ENCODE measurements at places on chromosomes 4 and X.

DNA sequence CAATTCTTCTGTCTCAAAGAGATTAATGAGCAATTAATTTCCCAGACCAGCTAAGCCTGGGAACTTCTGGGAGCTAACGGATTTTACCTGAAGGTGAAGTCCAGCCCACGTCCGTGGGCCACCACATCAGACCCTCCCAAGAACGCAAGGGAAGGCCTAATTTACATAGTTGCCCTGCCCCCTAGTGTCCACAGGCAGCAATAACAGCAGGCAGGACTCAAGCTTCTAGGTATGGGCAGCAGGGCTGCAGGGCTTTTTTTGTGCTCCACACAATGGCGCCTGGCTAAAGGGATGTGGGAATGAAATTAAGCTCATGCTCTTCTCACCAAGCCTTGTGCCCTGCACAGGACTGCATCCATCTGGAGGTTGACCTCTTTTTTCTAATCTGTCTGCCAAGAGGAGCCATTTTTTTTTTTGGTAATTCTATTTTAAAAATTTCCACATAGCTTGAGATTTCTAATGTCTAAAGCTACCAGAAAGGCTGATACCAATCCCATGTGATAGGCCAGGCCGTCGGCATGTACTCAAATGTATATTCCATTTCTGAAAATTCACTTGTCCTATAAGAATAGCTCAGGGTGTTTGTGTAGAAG is 111.9 kb upstream of the TMEM164 start:
- peak; percentile 43 for DNase-seq

DNA sequence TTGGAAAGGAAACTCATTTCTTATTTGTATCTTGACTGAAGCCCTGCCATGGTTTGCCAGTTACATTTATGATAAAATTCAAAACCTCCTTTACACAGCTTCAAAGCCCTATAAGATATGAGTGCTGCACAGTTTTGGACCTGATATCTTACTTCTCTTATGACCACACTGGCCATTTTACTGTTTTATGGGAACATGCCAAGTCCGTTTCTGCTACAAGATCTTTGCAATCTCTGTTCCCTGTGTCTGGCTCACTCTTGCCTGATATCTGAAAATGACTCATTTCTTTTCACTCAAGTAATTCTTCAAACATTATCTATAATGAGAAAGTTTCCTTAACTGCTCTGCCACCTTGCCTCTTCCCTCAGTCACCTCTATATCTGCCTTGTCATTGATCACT is 247.3 kb downstream of the SPOCK3 start:
- no peak for DNase-seq

- no peak for DNase-seq
Observed at GRCh38 chr4:3374011-3374645, 67.6 kb upstream of the HGFAC start.

GRCh38 chrX:22095286-22095685 is 63.2 kb downstream of the PHEX start:
- no peak for DNase-seq

- no peak for DNase-seq
Observed at GRCh38 chr4:88196523-88197185, 38.2 kb upstream of the ABCG2 start.

DNA sequence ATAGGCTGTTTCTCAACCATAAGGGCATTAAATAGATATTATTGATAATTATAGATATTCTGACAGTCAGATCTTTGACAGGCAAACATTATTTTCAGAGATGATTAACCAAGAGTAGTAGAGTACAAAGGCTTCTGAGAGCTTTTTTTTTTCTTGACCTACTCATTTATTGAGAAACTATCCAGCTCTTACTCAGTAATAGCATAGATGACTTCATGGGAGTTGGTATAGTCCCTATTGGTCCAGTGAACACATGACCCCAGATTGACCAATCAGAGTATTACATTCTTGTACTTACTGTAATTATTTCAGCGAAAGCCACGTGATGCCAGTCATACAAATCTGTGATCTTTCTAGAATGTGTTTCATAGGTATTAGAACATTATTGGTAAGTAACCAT is 508.7 kb downstream of the FSTL5 start:
- DNase-seq = no peak

DNA sequence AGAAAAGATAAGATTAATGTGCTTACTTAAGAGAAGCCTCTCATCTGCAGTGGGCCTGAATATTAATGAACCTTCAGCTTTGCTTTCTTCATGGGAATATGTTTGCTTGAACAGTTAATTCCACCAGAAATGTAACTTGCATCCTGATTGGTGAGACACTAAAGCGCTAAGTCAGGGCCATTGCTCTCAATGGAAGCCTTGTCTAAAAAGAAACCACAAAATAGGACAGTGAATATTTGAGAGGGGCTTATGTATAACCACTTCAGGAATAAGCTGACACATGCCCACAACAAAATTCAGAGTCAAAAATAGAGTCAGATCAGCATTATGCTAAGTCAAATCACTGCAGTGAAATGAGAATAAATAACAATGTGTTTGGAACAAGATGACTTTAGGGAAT is 1125.8 kb downstream of the STIM2 start:
- DNase-seq = no peak

GRCh38 chrX:96721354-96721753 is 36.7 kb downstream of the DIAPH2 start:
- DNase-seq = no peak

DNA sequence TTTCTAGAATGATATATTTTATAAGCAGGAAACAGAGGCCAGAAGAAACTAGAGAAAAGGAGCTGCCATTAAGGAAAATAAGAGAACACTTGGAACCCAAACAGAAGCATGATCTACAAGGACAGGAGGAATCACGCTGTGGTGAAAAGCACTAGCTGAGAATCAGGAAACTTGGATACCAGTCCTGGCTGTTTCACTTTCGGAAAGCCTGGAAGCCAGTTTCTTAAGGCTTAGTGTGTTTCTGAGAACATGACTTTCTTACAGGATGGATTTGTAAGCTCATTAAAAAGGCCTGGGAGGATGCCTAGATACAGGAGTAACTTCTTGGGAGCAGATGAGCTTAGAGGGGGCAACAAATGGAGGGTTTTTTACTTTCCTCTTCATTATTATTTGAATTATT is 36.9 kb downstream of the TLL1 start:
- no peak for DNase-seq

GRCh38 chr4:101941816-101942358 is 151.4 kb downstream of the BANK1 start:
- no peak for DNase-seq

DNA sequence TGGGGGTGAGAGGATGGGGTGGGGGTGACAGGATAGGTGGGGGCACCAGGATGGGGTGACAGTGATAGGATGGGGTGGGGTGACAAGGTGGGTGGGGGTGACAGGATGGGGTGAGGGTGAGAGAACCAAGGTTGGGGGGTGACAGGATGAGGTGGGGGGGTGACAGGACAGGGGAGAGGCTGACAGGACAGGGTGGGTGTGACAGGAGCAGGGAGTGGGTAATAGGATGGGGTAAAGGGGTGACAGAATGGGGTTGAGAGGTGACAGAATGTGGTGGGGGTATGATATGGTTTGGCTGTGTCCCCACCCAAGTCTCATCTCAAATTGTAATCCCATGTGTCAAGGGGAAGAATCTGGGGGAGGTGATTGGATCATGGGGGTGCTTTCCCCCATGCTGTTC is 26.0 kb downstream of the RNF212 start:
- DNase-seq = no peak

GRCh38 chrX:39941332-39941920 is 156.3 kb downstream of the BCOR start:
- no peak for DNase-seq

DNA sequence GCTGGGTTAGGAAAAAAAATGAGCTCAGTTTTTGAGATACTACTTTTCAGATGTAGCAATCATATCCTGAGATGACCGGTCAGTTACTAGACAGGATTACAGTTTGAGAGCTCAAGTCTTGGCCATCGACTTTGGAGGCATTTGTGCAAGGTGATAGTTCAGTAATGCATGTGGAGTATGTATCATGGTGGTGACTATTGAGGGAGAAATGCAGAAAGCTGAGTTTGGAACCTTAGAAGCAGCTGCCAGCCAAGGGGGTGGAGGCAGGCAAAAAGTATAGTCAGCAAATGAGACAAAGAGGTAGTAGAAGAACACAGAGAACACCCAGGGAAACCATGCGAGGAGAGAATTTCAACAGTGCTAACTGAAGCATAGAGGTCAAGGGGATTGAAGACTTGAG is 48.7 kb upstream of the SLC4A4 start:
- DNase-seq = no peak

DNA sequence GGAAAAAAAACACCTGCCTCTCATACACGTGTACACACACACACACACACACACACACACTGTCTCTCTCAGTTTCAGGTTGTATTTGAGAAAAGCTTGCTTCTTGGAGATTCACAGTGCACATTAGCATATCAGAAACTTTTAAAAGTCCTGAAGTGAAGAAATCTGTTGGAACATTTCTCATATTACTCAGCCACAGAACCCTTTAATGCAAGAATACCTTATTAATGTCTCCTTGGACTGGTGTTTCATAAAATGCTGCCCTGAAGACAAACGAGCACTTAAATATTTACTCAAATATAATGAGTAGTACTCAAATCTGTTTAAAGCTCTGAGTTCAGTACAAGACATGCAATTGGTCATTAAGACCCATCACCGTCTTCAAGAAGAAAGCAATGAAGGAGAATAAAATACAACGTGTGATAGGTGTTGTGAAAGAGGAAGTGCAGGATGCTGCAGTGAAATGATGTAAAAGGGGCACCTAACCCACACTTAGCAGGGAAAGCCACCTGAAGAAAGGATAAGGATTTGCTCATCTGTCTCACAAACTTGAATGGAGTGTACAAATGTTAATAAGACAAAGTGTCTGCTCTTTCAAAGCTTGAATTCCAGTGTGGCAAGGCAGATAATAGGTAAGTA is 57.0 kb downstream of the DCLK2 start:
- DNase-seq = no peak

DNA sequence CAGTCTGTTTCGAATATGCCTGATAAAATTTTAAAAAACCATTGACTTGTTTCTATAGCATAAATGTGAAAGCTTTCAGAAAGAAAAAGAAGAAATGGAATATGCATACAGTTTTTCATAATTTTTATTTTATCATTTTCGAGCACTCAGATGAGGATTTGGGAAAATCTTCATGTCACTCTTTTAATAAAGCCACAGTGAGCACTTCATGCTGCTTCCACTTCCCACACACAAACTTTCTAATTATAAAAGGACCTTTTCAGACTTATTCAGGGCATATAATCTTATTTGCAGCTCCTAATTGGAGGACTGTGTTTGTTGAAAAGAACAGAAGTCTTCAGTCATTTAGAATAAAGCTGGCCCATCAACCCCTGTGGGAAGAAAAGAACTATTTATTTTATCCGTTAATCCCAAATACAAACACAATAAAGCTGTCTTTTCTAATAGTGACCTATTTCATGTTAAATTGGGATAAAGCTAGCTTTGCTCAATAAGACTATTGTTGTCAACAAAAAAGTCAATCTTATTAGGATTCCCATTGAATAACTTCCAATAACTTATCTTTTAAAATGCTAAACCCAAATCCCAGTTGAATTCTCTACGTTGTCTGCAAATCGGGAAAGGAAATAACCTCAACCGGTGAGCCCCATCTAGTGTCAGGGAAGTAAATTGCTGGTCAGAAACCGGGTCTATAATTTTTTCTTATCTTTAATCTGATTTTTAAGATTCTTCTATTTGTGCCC is 211.5 kb downstream of the PDGFRA start:
- no peak for DNase-seq

GRCh38 chr4:174394915-174395314 is 111.2 kb downstream of the CEP44 start:
- no peak for DNase-seq

- no peak for DNase-seq
Observed at GRCh38 chr4:118033148-118034052, 886 bp upstream of the NDST3 start.

DNA sequence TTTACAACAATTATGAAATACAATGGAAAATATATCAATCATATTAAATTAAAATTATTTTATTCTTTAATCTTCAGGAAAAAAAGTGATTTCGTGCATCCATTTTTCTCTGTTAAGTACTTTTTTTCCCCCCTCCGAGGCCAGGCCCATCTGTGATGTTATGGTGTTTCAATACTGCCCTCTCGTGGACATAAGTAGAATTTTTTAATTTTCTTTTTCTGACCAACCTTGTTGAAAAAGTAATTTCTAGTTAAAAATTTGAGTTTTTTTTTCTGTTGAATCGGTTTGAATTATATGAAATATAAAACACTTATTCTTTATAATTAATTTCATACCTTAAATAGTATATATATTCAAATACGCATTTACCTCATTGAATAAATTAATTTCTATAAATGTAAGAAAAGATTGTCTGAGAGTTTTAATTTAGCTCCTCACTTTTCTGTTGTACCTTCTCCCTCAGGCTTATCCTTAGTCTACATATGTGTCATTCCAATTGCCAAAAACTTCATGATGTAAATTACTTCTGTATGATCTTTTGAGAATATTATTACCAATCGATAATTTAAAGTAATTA is 175.8 kb upstream of the TECRL start:
- peak; percentile 5 for DNase-seq

DNA sequence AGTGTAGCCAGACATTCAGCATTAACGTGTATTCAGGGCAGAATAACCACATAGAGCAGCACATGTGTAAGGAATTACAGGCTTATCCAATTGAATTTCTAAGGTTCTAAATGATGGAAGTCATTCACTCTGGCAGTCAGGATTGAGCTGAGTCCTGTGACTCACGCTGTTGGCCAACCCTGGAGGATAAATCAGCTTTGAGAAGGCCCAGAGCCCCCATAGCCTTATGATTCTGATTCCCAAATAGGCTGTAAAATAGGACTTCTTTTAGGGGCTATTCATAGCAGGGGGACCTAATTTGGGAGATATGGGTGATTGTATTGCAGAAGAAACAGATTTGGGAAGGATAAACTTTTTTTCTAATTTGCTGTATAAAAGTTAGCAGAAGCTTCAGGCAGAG is 8.1 kb upstream of the HPF1 start:
- DNase-seq = no peak

DNA sequence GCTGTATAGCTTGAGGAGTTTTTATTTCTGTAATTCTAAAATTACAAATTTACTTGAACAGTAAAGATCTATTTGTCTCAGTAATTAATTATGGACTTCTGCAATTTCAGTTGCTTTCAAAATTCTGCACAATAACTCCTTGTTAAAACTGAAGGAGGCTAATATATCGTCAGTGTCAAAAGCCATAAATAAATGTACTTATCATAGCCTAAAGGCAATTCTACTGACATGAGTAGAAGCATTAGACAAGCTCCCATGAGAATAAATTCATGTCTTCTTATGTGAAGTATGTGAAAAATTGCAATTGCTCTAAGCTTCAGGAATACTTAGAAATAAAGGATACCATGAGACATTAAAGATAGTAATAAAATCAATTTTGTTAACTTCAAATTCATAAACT is 381.2 kb upstream of the PCDH10 start:
- no peak for DNase-seq

- no peak for DNase-seq
Observed at GRCh38 chr4:7658341-7659204, 223.8 kb upstream of the PSAPL1 start.

DNA sequence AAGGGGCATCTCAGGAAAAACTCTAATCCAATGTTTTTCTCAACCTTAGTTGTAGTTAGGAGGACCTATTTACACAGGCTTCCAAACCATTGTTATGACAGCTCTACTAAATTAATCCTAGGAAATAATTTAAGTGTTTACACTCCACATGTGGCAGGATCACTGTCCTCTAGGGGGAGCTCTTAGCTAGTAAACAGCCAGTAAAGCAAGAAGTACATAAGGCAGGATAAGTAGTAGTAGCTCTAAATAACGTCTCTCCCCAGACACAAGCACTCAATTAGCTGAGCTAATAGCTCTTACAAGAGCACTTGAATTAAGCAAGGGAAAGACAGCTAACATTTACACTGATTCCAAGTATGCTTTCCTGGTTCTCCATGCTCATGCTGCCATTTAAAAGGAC is 37.3 kb downstream of the NUDT11 start:
- DNase-seq = peak; percentile 17
